ENCODE measurements at places on chromosomes 11 and 22. TPM values are rescaled to one million over a fixed set of nuclear protein-coding genes. Genes with fewer than 3 reads are reported as not detected.

The LGALS12 gene
- total RNA-seq: 0.14 TPM

DNA sequence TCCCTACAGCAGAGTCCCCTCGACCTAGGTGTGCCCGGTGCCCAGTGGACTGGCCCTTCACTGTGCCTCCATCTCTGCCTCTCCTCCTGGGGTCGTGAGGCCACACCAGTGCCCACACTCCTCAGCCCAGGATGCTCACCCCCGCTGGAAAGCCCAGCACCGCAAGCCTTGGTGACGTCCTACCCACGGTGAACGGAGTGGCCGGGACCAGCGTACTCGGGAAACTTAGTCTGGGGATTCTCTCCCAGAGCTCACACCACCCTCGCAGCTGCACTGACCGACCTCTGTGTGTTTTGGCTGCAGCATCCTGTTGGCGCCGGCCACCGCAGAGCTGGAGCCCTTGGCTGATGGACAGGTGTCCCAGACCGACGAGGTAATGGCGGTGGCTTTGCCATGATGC is 35.5 kb upstream of the KRTAP5-7 start:
- peaks cover 13% of the 10 kb centered on the region for H3K4me1 ChIP-seq
- no peaks in the 10 kb centered on the region for H3K36me3 ChIP-seq
- H3K4me3 ChIP-seq: no peak overlapping the region
- DNase-seq: no peak
- H3K27ac ChIP-seq: no peak overlapping the region
- H3K27me3 ChIP-seq: no peaks in the 10 kb centered on the region

DNA sequence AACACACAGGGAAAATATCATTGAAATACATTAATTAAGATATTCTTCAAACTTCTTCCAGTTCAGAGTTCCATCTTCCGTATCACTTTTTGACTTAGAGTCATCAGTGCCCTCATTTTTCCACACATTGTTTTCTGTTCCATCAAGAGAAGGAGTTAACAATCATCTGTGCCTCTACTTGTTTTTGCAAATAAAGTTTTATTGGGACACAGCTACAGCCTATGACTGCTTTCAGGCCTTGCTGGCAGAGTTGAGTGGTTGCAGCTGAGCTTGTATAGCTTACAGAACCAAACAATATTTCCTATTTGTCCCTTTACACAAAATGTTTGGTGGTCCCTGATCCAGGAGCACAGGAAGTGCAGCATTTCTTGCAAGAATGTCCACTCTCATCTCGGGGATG is 51.6 kb downstream of the SGSM1 start:
- H3K36me3 ChIP-seq: no peaks in the 10 kb centered on the region
- H3K4me3 ChIP-seq: no peak overlapping the region
- no peak for DNase-seq
- H3K27ac ChIP-seq: no peak overlapping the region
- no peaks in the 10 kb centered on the region for H3K4me1 ChIP-seq

The CARD10 gene
- total RNA-seq: 30.9 TPM

The SHISAL1 gene
- total RNA-seq: not detected

DNA sequence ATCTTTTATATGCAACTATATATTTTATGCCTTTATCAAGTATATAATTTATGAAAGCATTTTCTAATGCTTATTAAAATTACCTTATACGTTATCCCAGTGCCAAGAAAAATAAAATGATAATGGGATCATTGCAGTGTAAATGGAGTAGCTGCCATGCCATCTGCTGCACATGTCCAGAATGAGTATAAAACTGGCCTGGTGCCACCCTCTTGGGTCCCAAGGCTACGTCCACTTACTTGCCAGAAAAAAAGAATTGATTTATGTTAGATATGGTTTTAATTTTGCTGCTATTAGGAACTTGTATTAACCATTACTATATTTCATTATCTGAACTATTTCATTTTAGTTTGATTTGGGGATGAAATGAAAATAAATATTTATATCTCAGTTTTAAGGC is 1127.1 kb upstream of the CNTN5 start:
- H3K36me3 ChIP-seq: no peaks in the 10 kb centered on the region
- H3K27ac ChIP-seq: no peak overlapping the region
- H3K4me3 ChIP-seq: no peak overlapping the region
- no peaks in the 10 kb centered on the region for H3K27me3 ChIP-seq
- H3K4me1 ChIP-seq: no peaks in the 10 kb centered on the region

- no peaks in the 10 kb centered on the region for H3K27me3 ChIP-seq
- no peak overlapping the region for H3K4me3 ChIP-seq
- no peaks in the 10 kb centered on the region for H3K4me1 ChIP-seq
Observed at GRCh38 chr11:90630176-90630575, 407.3 kb upstream of the CHORDC1 start.

DNA sequence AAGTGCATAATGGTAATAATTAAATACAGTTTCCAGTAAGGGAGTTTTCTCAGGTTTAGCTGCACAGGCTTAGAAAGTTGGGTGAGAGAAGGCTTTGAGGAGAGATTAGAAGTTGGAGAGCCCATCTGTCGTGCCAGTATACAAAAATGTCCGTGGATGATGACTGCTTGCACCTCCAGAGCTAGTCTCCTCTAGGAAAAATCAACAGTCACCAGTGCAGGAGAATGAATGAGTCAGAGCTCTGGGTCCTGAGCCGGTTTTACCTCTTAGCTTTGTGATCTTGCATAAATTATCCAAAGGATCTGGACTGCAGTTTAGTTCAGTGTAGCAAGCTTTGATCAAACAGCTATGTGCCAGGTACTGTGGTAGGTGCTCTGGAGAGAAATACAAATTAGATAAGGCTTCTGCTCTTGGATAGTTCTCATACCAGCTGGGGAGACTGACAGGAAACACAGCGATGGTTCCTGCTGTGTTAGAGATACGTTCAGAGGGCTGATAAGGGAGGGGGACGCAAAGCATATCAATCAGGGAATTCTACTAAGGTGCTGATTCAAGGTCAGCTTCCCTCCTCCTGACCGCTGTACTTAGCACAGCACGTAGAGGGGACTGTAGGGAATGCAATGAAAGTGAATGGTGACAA is 125.9 kb downstream of the TEAD1 start:
- peaks cover 2% of the 10 kb centered on the region for H3K36me3 ChIP-seq
- peaks cover 11% of the 10 kb centered on the region for H3K4me1 ChIP-seq
- DNase-seq: no peak
- no peak overlapping the region for H3K4me3 ChIP-seq

DNA sequence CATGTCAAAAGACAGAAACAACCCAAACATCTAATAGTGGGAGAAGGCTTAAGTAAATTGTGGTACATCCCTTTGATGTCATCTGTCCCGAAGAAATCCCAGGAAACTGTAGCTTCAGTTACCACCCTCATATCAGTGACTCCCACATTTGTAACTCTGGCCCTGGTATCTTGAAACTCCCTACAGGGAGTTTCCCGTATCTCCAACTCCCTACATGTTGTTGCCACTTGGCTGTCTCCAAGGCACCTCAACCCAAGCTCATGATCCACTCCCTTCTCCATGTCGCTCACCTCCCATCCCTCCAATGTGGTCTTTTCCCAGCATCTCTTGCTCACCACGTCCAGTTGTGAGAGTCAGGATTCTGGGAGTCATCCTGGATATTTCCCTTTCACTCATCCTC is 68.1 kb downstream of the CACNG2 start:
- H3K27ac ChIP-seq: no peak overlapping the region
- H3K4me1 ChIP-seq: no peaks in the 10 kb centered on the region
- no peak overlapping the region for H3K4me3 ChIP-seq
- no peaks in the 10 kb centered on the region for H3K36me3 ChIP-seq
- no peak for DNase-seq

- no peaks in the 10 kb centered on the region for H3K36me3 ChIP-seq
- no peak overlapping the region for H3K27ac ChIP-seq
- no peaks in the 10 kb centered on the region for H3K4me1 ChIP-seq
Observed at GRCh38 chr22:23054531-23055257, 15.6 kb upstream of the GNAZ start.

DNA sequence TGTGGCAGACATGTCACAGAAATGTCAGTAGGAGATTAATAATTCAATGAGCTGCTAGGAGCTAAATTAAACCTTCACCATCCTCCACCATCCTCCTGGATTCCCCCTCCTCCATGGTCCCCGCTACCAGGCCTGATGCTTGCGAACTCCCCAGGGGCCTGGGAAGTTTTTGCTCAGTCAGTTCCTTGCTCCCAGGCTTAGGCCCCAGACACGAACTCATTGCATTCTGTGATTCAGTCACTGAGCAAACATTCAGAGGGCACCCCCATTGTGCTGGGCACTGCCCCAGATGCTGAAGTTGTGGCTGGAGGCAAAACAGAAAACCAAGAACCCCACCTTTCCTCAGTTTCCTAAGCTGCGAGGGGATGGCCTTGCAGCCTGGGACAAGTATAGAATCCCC is 14.3 kb downstream of the NPTXR start:
- H3K4me1 ChIP-seq: no peaks in the 10 kb centered on the region
- H3K4me3 ChIP-seq: no peak overlapping the region
- H3K27ac ChIP-seq: no peak overlapping the region
- no peaks in the 10 kb centered on the region for H3K27me3 ChIP-seq
- H3K36me3 ChIP-seq: no peaks in the 10 kb centered on the region

DNA sequence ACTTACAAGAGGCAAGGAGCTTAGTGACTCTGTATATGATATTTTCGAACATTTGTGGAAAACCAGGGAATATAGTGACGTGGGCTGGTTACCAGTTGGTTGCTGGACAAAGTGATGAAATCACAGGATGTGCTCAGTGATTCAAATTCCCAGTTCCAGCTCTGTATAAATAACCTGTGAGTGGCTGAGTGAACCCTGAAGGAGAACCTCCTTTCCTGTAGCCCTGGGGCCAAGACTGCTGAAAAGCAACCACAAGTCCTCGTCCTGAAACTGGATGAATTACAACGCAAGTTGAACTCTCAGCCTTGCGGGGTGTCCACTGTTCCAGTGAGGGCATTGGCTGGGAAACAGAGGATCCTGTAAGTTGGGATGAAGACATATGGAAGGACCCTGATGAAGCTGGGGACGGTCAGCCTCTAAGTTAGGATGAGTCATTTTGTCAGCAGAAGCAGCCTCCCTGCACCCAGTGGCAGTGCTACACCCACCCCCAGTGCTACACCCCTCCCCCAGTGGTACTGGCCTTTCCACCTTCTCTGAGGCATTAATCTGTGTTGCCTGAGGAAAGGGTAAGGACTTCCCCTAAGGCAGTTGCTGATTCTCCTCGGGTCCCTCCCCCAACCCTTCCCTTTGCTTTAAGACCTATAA is 22.0 kb upstream of the CD81 start:
- H3K27me3 ChIP-seq: no peaks in the 10 kb centered on the region
- H3K36me3 ChIP-seq: no peaks in the 10 kb centered on the region
- H3K27ac ChIP-seq: no peak overlapping the region

- no peak overlapping the region for H3K4me3 ChIP-seq
- H3K27me3 ChIP-seq: no peaks in the 10 kb centered on the region
- H3K27ac ChIP-seq: no peak overlapping the region
Observed at GRCh38 chr22:19723983-19724827, 866 bp downstream of the GP1BB start.

- H3K27me3 ChIP-seq: no peaks in the 10 kb centered on the region
- no peak overlapping the region for H3K27ac ChIP-seq
- H3K36me3 ChIP-seq: no peaks in the 10 kb centered on the region
- no peak for DNase-seq
- no peak overlapping the region for H3K4me3 ChIP-seq
- no peaks in the 10 kb centered on the region for H3K4me1 ChIP-seq
Observed at GRCh38 chr11:69812256-69812655, 7.0 kb downstream of the FGF3 start.

The GPR83 gene
- 0.04 TPM for total RNA-seq

DNA sequence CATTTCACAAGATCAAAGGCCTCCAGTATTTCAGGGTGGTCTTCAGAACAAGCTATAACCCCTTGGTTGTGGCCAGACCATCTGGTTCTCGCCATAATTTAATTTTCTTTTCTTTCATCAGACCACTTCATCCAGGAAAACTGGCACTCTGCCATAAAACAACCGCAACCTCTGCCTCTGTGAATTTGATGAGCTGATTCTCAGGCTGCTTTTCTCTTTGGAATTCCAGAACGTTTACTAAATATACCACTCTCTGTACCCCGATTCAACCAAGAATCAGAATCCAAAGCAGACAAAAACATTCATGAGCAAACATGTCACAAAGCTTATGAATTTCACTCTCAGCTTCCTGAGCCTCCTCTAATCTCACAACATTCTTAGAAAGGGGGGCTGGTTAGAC is 331.8 kb upstream of the SYN3 start:
- peaks cover 17% of the 10 kb centered on the region for H3K4me1 ChIP-seq
- peak; percentile 83 for DNase-seq
- H3K4me3 ChIP-seq: peak overlapping the region; percentile 15
- H3K27me3 ChIP-seq: no peaks in the 10 kb centered on the region
- no peaks in the 10 kb centered on the region for H3K36me3 ChIP-seq
- H3K27ac ChIP-seq: peak overlapping the region; percentile 63

The THRSP gene
- not detected for total RNA-seq

The KDELR3 gene
- 2.2 TPM for total RNA-seq

GRCh38 chr11:82811369-82811768 is 77.7 kb upstream of the FAM181B start:
- peaks cover 11% of the 10 kb centered on the region for H3K4me1 ChIP-seq
- no peak overlapping the region for H3K27ac ChIP-seq
- H3K27me3 ChIP-seq: peaks cover 8% of the 10 kb centered on the region
- H3K36me3 ChIP-seq: no peaks in the 10 kb centered on the region
- no peak for DNase-seq

DNA sequence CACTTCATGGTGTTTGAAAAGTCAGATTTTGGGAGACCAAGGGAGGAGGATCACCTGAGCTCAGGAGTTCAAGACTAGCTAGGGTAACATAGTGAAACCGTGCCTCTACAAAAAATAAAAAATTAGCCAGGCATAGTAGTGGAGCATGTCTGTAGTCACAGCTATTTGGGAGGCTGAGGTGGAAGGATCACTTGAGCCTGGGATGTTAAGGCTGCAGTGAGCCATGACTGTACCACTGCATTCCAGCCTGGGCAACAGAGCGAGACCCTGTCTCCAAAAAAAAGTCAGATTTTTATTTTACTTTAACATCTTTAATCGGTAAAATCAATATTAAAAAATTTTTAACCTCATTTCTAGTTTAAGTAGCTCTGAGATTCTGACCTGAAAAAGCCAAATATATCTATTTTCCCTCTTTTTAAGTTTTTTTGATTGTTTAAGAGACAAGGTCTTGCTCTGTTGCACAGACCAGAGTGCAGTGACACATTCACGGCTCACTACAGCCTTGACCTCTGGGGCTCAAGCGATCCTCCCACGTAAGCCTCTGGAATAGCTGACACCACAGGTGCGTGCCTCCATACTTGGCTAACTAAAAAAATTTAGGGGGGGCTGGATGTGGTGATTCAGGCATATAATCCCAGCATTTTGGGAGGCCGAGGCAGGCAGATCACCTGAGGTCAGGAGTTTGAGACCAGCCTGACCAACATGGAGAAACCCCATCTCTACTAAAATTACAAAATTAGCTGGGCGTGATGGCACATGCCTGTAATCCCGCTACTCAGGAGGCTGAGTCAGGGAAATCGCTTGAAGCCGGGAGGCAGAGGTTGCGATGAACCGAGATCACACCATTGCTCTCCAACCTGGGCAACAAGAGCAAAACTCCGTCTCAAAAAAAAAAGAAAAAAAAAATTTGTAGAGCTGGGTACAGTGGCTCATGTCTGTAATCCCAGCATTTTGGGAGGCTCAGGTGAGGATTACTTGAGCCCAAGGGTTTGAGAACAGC is 48.4 kb downstream of the SFI1 start:
- H3K36me3 ChIP-seq: no peaks in the 10 kb centered on the region
- H3K27me3 ChIP-seq: no peaks in the 10 kb centered on the region
- H3K4me1 ChIP-seq: no peaks in the 10 kb centered on the region
- DNase-seq: no peak
- no peak overlapping the region for H3K4me3 ChIP-seq
- no peak overlapping the region for H3K27ac ChIP-seq

- H3K27ac ChIP-seq: no peak overlapping the region
- no peaks in the 10 kb centered on the region for H3K4me1 ChIP-seq
- peaks cover 3% of the 10 kb centered on the region for H3K27me3 ChIP-seq
- no peaks in the 10 kb centered on the region for H3K36me3 ChIP-seq
Observed at GRCh38 chr11:61574611-61575010, 6.3 kb downstream of the SYT7 start.
